ENCODE measurements at places on chromosomes 3 and 15.
A peak's percentile ranks its signal among the peaks of the same experiment; 100 is the strongest.

DNA sequence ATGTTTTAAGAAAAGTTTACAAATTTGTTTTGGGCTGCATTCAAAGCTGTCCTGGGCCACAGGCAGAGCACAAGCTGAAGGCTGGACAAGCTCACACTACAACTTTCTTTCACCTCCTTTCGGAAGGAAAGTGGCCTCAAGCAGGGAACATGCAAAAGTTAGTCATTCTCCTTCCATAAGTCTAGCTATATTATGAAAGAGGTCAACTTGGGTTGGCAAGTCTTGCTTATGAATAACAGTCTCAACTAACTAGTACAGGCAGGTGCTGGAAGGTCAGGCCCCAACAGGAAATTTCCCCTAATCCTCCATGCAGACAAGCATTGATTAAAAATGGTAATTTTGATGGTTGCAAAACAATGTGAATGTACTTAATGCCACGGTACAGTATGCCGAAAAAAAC lies 69.4 kb downstream of the OSBPL10 start:
- no peak for DNase-seq

DNA sequence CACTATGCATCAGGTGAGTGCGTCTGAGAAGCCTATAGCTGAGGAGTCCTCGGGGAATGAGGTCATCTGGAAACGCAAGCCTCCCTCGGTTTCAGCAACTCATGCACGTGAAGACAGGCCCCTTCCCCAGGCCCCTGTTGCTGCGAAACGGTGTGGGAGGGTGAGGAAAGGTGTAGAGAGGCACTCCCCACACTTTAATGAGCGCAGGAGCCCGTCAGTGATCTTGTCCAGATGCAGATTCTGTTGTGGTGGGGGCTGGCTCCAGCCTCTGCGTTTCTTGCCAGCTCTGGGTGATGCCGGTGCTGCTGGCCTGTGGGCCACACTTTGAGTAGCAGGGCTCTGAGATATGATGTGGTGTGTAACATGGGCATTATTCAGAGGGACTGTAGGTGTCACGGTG lies 38.6 kb upstream of the LACTB start:
- no peak for DNase-seq

- DNase-seq = no peak
These were observed 52.7 kb upstream of the SCAANT1 start for GRCh38 chr3:63964681-63965485.

DNA sequence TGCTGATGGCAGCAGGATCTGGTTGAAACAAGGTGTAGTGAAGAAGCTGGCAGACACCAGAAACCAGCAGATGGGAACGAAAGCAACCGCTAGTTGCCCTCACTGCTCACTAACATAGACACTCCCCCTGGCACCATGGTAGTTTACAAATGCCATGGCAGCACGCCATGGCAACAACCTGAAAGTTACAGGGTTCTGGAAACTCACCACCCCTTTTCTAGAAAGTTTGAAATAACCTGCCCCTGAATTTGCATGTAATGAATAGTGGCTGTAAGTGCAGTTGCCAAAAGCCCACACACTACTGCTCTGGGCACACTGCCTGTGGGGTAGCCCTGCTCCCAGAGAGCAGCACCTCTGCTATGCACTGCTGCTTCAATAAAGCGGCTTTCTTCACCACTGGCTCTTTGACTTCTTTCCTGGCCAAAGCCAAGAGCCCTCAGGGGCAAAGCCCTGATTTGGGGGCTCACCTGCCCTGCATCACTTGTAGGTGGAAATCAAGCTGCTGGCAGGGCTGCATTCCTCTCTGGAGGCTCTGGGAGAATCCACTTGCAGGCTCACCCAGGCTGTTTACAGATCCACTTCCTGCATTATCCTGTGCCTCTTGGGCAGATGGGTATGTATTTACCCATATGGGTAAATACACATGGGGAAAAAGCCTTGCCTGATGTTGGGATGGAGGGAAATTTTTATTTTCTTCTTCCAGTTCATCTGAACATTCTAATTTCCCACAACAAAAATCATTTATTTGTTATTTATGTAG lies 2.0 kb upstream of the GP9 start:
- DNase-seq = peak; percentile 7

DNA sequence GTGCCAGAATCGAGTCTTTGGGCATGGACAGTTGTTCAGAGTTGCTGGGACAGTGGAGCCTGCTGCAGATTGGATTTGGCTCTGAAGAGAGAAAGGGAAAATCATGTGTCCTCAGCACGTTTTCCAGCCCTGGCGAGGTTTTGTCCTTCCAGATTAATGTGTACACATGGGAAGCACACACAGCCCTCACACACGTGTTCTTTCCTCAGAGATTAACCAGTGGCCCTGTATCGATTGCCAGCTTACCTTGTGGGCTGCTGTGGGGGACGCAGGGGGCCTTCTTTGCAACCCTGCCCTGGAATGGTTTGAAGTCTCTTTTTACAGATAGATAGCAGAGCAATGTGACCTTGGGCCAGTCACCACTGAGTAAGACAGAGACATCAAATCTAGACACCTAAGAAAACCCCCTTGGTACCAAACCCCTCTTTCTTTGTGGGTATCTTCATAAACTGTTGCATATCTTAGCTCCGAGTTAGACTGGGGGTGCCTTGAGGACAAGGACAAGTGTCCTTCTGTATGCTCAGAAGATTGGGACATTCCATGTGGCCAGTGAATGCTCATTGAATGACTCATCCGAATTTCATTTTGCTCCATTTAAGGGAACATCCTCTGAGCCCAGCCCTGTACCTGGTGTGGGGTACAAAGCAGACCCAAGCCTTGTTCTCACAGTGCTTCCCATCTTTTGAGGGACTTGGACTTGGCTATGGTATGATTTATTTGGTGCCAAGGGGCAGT lies 48.0 kb downstream of the SMAD6 start:
- no peak for DNase-seq

DNA sequence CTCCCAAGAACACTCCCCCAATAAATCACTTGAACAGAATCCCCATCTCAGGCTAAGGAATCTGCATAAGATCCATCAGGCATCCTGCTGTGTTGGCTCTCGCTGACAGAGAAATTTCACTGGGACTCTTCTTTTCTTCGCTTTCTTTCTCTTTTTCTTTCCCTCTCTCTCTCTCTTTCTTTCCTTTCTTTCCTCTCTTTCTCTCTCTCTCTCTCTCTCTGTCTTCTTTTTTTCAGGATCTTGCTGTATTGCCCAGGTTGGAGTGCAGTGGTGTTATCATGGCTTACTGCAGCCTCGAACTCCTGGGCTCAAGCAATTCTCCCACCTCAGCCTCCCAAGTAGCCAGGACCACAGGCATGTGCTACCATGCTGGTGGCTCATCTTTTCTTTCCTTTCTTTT lies 4.5 kb upstream of the SLC28A1 start:
- no peak for DNase-seq

GRCh38 chr15:69991551-69991980 lies 106.2 kb downstream of the TLE3 start:
- DNase-seq = no peak

DNA sequence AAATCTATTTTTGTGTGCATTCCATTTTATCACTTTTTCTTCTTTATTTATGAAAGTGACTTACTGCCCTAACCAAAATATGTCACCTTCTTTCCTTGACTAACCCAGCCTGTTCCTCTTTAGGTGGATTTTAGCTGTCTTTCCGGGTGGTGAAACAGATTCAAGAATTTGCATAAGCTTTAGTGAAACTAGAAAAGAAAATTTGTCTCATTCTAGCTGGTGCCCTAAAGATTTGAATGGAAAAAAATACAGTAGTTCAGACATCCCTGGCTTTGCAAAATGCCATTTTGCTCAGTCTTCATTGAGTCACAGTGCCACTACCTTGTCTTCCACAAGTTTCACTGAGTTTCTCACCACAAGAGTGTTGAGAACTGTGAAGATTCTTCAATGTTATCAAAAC lies 28.2 kb upstream of the CCDC50 start:
- no peak for DNase-seq

DNA sequence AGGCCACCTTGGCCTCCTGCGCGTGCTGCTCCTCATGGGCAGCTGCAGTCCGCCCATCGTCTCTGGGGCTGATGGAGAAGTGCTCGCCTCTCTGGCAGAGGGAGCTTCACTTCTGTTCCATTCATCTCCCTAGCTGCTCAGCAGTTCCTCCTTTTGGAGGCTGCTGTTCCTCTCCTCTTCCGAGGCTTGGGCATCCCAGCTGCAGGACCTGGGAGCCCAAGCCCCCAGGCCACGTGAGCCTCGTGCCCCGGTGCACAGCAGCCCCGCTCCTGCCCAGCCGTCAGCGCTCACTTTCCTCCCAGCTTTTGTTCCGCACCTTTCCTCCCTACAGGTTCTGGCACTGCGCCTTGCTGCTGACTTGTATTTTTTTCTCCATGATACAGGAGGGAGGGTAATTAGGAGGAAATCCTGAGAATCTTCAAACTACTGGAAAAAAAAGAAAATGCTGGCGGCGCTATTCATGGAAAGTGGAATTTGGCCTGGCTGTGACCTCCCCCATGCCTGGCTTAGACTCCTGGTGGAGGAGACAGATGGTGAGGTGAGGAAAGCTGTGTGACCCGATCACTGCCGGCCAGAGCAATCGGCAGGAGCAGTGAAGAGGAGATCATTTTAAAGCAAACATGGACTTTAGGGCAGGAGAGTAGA lies 210.1 kb downstream of the CHST2 start:
- DNase-seq = peak; percentile 39

DNA sequence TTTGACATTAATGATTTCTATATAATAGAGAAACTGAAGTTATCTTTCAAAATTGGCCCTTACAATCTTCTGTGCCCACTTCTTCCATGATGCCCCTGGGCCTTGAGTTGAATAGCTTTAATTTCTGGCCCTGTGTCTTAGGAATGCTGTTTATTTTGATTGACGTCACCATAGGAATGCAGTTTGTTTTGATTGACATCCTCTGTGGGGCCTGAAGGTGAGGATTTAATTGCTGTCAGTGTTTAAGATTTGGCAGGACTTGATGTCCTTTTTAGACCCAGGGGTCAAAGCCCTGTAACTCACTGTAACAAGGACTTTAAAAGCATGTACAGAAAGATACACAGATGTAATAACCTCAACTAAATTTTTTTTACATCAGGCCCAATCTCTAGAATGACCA lies 83.3 kb downstream of the GLDN start:
- no peak for DNase-seq

GRCh38 chr3:123618768-123619484 lies 34.1 kb upstream of the HACD2 start:
- DNase-seq = peak; percentile 80

DNA sequence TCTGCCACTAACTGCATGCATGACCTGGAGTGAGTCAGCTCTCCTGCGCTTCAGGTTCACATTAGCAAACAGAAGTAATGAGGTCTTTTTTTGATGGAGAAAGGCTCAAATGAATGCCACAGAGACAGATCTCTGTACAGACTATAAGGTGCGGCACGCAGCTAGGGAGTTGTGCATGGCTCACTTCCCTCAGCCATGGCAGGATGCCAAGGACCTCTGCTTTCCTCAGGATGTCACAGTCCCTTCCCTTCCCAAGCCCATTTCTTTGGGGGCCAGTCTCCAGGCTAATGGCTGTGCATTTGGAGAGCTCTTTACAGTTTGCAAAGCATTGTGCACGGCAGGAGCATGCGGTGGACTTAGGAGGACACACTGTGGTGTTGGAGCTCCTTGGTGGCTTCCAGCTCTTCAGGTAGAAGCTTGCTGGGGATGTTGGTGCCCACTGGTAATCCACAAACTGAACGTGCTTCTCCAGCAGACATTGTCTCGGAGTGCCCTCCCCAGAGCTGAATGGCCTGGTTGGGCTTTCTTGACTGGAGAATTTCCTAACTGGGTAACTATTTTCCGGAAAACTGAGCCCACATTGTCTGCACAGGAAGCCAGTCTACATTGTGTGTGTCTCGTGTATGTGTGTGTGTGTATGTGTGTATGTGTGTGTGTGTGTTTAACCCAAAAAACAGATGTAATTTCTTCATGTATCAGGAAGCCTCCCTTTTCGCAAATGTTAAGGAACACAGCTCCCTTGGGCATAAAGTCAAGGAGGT lies 172.5 kb upstream of the TLE3 start:
- DNase-seq = no peak
